Activated gamma-delta T cell treated with Interleukin-2 at 50 U/mL for 16 hours (primary cell): ENCODE measurements at places on chromosomes 1 and 21.
A peak's percentile ranks its signal among the peaks of the same experiment; 100 is the strongest.

- DNase-seq = no peak
These were observed 967 bp downstream of the CD164L2 start for GRCh38 chr1:27381969-27382762.

DNA sequence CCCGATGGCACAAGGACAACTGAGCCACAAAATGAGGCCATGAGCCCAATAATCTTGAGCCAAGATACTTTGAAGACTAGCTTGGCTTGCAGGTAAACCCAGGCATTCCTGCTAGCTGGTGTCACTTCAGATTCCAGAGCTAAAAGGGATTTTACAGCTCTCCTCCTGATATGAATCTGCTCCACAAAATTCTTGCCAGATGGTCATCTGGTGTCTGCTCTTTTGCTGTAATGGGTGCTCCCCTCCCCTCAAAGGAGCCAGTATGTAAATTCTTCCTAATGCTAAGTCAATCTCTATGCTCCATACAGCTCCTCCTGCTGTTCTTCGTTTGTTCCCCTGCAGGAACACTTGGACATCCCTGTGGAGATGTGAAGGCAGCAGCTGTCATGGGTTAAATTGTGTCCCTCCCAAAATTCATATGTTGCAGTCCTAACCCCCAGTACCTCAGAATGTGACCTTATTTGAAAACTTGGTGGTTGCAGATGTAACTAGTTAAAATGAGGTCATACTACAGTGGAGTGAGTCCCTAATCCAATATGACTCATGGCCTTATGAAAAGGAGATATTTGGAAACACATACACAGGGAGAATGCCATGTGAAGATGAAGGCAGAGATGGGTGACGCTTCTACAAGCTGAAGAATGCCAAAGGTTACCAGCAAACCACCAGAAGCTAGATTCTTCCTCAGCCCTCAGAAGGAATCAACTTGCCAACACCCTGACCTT is 180.6 kb upstream of the PALMD start:
- DNase-seq = no peak

DNA sequence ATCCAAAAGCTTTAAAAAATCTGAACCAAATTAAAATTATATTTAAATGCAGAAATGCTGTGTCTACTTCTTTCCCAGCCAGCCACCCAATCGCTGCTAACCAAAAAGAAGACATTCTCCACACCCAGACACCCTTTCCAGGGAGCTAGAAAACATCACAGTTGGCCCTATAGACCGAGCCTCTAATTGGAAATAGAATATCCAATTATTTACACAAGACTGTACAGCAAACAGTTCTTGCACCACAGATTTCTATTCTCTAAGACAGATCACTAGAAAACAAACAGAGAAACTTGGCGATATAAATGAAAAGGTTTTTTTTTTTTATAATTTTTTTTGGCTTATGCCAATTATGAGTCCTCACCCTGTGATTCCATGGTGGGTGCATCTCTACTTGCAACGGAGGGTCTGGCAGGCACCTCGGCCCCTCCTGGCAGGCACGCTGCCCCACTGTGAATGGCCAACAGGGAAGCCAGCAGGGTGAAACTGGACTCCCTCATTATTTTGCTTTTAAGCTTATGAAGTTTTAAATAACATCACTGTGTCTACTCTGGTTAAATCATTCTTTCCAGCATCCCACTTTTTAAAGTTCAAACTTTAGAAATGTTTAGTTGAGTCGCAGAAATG is 29.2 kb downstream of the BCAR3 start:
- no peak for DNase-seq

DNA sequence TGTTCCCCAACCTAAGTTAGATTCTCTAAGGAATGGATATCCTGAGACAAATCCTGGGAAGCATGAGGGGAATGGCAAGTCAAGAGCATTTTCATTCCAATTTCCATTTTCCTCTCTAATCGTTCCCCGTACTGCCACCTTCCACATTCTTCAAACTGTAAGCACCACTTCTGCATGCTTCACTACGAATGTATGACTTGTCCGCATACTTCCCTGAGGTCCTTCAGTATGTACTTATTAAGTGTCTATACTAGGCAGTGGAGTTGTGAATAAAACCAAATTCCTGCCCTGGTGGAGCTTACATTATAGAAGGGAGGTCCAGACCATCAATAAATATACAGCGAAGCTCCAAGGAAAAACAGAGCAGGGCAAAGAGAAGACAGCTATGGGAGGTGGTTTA is 154.8 kb downstream of the GREM2 start:
- DNase-seq = no peak

DNA sequence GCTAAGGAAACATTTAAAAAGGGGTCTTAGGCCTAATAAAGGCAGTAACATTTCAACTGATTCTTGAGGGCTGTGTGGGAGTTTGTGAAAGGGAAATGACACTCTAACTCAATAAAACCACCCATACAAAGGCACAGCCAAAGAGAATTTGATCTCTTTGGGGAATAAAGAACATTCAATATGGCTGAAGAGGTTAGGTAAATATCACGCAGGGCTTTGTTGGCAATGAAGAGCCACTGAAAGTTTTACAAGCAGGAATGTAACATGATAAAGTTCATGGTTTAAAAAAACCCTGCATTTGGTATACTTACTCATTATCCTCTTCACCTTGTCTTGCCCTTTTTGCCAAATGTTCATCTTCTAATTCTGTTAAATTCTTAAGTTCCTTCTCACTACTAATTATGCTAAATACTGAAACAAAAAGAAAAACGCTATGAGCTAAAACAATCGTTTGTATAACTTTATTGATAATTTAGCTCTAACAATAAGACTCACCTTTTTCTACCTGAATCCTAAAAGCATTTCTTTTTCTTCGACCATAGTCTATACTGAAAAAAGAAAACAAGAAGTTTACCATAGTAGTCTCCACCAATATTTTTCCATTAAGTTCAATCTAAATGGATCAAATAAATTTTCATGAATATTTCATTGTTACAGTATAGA is 12.5 kb downstream of the NVL start:
- no peak for DNase-seq

DNA sequence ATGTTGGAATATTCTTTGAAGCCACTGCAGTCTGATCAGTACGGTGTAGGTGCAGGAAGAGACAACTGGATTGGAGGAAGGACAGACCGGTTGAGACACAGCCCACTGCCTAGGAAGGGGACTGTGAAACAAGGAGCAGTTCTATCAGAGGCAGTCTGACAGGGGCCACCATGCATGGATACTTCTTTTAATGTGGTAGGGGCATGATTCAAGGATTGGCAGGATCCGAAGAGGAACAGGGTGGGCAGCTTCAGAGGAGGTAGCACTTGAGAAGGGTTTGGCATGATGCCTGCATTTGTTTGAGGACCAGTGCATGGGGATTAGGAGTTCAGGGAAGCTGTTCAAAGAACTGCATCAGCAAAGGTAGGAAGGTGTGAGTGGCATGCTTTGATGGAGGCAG is 167.9 kb downstream of the DYRK1A start:
- no peak for DNase-seq

- DNase-seq = no peak
These were observed 110.1 kb upstream of the ZNHIT6 start for GRCh38 chr1:85818371-85818770.

- no peak for DNase-seq
These were observed 42.5 kb upstream of the SYT2 start for GRCh38 chr1:202752774-202753173.

DNA sequence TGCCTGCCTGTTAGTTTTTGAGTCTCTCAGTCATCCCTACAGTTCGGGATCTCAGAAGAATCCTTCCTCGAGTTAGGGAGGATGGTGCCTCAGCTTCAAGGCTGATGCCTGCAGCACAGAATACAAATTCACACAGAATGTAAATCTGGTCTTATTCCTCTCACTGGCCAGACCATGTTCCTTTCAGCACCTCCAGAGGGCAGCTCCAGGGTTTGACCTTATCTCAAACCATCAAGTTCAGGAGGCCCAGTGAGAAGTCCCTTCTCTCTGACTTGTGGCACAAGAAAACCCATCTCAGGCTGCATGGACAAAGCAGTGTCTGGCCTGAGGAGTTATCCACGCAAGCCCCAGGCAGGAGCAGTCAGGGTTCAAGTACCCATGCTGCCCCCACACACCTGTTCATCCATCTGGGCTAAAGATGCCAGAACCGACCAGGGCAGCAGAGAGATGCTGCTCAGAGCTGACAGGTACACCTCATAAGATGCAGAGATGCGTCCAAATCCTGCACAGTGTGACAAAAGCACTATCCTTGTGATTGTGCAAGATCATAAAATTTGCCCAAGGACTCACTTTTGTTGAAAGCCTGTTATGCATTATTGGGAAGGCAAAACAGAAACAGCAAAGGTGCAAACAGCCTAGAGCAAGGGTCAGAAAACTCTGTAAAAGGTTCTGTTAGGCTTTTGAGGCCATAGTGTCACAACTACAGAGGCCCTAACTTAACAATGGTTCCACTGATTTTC is 49.8 kb downstream of the BCAR3 start:
- DNase-seq = no peak

GRCh38 chr21:30990514-30991262 is 47.6 kb downstream of the KRTAP19-8 start:
- no peak for DNase-seq

DNA sequence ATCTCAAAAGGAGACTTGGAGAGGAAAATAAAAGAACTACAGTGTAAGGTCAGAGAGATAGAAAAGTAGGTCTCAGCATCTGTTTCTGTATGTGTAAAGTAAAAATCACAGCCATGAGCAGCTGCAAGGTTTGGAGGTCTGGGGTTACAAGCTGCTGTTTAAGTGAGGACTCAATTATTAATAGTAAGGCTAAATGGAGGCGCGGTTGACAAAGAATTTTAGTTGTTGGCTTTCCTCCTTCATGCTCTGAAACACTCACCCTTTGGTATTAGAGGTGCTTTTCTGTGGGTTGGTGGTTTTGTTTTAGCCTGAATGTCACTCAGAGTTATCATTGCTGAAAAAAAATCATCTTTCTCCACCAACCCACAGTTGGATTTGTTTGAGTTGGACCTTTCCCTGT is 59.8 kb upstream of the HAO2 start:
- no peak for DNase-seq

GRCh38 chr1:111818081-111818480 is 62.4 kb downstream of the DDX20 start:
- no peak for DNase-seq

- no peak for DNase-seq
These were observed 4.8 kb upstream of the GJC2 start for GRCh38 chr1:228144993-228145343.

GRCh38 chr1:11648732-11649158 is 5.5 kb downstream of the FBXO2 start:
- no peak for DNase-seq

GRCh38 chr1:11845641-11846335 is 1.8 kb downstream of the NPPA start:
- DNase-seq = no peak

GRCh38 chr21:14523234-14523633 is 22.9 kb downstream of the SAMSN1 start:
- DNase-seq = no peak

DNA sequence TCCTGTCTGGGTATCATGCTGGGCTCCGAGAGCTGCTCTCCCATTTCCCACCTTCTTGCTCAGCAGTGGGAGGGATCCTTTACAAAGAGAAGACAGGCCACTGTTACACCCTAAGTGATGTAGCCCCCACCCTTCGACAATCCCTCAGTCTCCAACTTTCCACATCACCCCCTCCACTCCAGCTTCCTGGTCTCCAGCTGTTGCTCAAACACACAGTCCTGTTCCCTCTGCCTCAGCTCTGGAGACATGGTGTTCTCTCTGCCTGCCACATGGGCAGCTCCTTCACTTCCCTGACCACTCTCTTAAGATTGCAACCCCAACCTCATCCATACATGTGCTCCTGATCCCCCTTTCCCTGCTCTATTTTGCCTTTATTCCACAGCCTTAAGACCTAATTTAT is 37.7 kb downstream of the SLC30A1 start:
- DNase-seq = no peak

DNA sequence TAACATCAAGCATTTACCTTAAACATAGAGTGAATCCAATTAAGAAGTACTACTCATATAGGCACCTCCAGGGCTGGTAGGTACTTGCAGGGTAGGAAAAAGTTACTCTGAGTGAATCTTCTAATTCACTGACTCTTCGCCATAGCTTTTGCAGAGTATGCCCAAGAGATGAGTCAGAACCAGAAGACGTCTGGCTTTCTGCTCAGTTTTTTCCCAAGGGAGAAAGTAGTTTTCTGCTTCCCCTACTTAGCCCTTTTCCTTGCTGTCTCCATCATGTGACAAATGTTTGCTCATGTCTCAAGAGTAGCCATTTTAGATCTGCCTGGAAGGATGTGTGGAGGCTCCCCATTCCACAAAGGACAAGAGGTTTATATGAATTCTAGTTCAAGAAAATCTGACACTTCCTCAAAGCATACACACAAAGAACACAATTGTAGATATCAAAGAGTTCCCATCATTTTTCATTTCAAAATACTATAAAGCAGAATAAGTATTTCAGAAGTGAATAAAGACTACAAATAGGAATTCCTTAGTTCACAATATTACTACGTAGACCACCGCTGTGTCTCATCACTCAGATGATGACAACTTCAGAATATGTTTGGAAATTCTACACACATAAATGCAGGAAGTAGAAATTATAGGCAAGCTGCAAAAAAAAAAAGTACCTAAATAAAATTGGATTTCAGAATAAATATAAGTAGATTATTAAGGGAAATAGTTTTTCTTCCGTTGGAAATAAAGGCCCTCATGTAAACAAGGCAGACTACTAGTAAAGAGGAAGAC is 98.5 kb downstream of the ASH1L start:
- DNase-seq = no peak

GRCh38 chr1:197197430-197197997 is 51.0 kb upstream of the ASPM start:
- DNase-seq = no peak

DNA sequence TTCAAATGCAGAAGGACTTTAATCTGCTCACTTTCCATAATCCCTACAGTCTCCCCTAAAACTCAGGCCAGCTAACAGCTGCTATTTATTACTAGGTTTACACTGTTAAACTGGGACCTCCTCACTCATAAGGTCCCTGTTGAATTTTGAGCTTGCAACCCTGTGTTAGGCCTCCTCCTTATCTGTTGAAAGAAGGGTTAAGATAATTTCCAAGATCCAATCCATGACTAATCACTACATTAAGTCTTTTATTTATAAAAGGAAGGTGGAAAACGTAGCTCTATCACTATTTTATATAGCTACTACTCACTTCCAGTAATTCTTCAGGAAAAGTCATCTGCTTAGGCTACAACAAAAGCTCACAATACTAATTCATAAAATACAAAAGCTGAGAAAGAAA is 79.5 kb downstream of the EVI5 start:
- DNase-seq = no peak

- no peak for DNase-seq
These were observed 24.4 kb upstream of the TENT5C start for GRCh38 chr1:117581391-117581943.

DNA sequence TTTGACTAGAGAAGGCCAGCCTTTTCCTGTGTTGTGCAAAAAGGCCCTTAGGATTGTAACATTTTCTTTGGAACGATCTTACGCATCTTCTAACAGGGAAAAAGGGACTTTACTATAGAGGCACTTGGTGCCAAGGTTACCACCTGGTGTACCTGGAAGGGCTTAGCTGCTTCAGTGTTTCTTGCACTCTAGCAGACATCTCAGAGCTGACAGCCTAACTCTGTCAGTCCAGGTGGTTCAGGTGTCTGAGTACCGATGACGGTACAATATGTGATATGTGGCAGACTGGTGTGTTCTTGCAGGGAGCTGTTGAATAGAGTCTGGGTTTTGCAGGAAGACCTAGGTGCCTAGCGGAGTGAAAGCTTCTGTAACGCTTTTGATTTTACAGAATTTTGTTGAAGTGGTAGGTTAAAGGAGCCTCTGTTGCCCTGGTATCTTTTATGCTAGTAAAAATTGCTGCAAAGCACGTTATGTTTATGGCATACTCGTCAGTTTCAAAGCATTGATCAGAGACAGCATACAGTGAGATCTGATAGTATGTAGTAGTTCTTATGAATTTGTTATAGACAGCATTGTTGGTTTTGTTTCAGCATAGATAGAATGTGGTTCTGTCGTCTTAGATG is 1.4 kb downstream of the MAGI3 start:
- DNase-seq = peak; percentile 3
